Neural progenitor cell (in vitro differentiated cells): ENCODE measurements at places on chromosomes 6 and 20.

DNA sequence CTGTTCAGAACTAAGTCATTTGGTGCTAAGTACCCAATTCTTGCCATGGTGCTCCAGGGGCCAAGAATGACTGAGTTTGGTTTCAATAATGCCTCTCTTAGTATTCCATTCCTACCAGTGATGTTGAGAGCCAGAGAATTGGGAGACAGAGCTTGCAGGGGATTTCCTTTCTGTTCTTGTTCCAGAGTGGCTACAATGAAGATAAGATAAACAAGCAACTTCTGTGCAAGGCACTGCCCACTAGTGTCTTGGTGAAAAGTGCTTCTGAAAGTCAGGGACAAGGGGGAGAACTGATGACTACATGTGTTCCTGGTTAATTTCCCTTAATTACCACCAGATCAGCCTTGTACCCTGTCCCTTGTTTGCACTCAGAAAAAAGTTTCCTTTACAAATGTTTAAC lies 421.6 kb downstream of the BCKDHB start:
- DNase-seq: no peak

- no peak for DNase-seq
Measured at GRCh38 chr6:145468534-145468933, 266.8 kb downstream of the EPM2A start.

GRCh38 chr6:108380876-108381275 lies 86.0 kb downstream of the AFG1L start:
- no peak for DNase-seq

GRCh38 chr6:89100114-89100513 lies 17.8 kb downstream of the SRSF12 start:
- DNase-seq: no peak

DNA sequence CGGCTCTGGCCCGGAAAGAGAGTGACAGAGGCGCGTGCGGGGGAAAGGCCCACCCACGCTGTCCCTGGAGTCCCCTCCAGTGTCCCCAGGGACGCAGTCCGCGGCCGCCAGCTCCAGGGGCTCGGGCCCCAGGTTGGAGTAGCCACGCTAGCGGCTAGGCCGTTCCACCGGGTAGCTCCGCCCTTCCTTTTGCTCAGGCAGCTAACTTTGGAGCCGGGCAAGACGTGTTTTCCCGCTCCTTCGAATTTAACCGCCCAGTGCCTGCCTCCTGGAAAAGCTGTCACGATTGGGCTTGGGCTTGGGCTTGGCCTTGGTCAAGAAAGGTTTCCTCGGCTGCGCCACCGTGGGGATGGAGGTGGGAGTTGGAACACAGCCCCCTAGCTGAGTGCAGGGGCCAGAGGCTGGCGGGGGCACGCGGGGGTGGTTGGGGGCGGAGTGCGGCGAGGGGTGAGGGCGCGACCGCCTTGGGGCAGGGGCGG lies 4.7 kb downstream of the LINC00237 start:
- DNase-seq: peak; percentile 75

GRCh38 chr6:29892696-29893095 lies 49.6 kb upstream of the HLA-A start:
- DNase-seq: no peak

- peak; percentile 76 for DNase-seq
Measured at GRCh38 chr20:23937303-23938117, 51.1 kb downstream of the GGTLC1 start.

GRCh38 chr6:33375143-33375671 lies 16.4 kb upstream of the KIFC1 start:
- DNase-seq: no peak

DNA sequence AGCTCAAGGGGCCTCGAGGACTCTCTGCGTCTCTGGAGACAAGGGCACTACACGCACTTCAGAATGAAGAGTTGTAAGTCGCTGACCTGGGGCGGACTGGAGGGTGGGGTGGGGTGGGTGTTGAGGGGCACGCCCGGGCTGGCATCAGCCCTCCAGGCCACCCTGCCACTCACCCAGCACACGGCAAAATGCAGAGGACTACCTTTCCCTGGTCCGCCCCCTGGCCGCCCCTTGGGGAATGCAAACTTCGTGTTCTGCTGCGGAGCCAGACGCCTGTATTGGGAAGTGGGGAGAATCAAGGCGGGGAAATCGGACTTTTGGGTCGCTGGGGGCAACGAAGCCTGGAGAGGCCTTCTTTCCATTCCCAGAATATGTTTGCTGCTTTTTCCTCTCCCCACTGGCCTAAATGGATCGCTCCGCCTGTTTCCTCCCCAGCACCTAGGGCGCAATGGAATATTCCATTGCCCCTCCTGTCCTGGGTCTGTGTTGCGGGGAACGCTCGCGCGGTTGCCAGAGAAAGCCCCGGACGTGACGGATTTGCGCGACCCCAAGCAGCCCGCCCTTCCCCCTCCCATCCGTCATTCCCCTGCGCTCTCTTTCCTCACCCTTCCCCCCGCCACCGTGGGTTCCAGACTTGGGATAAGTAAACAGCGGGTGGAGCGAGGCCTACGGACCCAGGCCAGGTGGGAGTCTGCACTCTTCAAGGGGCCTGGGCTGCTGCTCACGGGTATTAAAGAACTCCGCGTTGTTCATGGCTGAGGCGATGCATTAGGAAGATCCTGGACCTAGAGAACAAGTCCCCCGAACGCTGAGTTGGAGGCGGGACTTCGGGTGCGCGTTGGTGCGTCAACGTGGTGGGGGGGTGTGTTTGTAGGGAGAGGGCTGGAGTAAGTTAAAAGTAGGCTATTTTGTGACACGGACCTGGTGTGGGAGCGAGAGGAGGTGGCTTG lies at the start of gene PPT2:
Gene PPT2 (plus strand): TSS at position 578 of the 950 bp plus-strand sequence. CDS start 454 bp downstream, outside the sequence.
- DNase-seq: peak; percentile 93

DNA sequence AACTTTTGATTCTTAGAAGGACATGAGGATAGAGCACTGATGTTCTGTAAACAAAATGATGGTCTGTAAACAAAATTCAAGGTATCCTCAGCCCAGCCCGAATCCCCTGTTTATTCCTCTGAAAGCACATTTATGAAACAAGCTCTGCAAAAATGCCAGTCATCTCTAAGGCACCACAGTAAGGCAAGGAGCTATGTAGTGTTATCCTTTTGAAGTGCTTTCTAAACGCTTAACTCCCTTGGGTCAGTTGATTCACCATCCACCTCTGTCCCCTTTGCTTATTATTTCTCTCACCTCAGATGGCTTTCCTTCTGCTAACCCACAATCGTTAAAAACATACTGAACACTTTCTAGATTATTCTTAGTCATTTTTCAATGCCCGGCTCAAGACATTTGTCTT lies 93.8 kb downstream of the ATXN1 start:
- DNase-seq: no peak

DNA sequence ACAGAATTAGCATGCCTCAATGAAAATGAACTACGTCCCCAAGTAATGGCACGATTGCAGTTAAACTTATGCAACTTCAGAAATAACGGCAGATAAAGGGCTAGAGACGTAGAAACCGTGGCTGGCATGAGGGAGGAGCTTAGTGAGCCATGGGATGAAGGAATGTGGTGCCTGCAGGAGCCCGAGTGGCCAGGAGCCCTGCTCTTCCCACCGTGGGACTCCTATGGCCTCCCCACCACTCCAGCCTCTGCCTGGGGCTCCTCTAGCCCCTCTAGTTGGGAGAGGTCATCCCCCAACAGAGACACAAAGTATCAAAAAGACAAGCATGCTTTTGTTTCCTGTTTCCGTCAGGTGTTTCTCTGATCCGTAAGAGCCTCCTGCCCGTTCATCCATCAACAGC lies 75.1 kb upstream of the BHLHE23 start:
- no peak for DNase-seq

DNA sequence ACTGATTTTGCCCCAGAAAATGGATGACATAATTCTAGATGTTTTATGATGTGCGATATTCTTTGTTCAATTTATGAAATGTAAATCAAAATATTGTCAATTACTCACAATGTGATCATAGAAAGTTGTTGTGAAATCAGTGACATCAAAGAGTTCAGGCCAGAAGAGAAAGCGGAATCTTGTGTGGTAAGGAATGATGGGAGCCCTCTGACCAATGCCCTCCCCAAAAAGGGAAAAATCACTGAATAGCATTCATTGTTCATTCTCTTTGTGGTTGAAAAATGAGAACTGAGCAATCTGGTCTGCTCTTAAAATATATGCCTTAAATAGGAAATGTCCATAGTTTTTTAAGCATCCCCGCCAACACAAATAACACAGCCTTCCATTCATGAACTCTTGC lies 247.1 kb upstream of the GRIK2 start:
- no peak for DNase-seq

GRCh38 chr6:98044151-98044561 lies 761.1 kb upstream of the MMS22L start:
- DNase-seq: no peak
